ENCODE measurements at places on chromosomes 16 and 17.

- no peak for DNase-seq
Observed at GRCh38 chr16:17304106-17304490, 166.7 kb downstream of the XYLT1 start.

GRCh38 chr16:89241187-89242007, 23.9 kb downstream of the ZNF778 start:
- peak; percentile 91 for DNase-seq

- DNase-seq, result peak; percentile 93
Observed at GRCh38 chr17:310111-311010, 42.2 kb downstream of the RPH3AL start.

GRCh38 chr17:31570231-31570630, 178.8 kb downstream of the RAB11FIP4 start:
- no peak for DNase-seq

- peak; percentile 41 for DNase-seq
Observed at GRCh38 chr17:3771140-3771539, 29.8 kb downstream of the ITGAE start.

DNA sequence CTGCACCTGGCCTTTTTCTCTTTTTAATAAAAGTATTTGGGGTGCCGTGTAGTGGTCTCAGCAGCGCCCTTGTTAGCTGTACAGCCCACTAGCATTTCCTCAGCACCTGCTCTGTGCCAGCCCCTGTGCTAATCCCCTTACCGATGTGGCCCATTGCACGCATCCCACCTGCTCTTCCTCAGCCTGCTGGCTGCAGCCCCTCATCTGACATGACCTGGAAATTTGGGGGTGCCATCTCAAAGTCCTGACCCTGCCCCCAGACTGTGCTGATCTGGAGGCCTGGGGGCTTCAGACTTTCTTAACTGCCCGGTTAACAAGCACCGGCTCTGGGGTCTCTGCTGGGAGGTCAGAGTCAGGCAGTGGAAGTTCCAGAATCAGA, 10.4 kb downstream of the GPRC5C start:
- no peak for DNase-seq

GRCh38 chr17:61467416-61468262, 15.4 kb downstream of the TBX4 start:
- DNase-seq, result peak; percentile 79

DNA sequence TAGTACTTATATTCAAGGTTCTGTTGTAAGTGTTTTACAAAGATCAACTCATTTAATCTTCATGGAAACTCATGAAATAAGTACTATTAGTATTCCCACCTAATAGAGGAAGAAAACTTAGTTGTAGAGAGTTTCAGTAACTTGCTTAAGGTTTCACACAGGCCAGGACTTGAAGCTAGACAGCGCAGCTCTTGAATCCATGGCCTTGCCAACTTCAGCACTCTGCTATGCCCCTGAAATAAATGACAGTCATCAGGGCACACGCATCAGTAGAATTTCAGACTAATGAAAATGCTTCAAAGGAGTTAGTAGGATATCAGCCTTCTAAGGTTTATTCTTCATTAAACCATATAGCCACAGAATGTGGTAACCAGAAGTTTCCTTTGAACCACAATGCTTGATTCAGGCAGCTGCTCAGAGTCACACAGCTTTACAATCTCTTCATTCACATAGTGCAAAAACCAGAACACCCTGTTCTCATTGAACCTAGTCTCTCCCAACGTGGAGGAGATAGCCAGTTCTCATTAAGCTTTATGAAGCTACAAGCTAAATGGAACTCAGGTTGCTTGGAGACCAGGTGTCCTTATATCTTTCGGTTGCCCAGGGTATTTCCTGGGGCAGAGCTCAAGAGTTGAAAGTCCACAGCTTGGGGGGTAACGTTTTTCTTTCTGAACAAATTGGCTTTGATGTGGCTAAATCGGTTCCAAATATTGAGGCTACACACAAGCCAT, 39.7 kb downstream of the KCNJ2 start:
- DNase-seq, result no peak

DNA sequence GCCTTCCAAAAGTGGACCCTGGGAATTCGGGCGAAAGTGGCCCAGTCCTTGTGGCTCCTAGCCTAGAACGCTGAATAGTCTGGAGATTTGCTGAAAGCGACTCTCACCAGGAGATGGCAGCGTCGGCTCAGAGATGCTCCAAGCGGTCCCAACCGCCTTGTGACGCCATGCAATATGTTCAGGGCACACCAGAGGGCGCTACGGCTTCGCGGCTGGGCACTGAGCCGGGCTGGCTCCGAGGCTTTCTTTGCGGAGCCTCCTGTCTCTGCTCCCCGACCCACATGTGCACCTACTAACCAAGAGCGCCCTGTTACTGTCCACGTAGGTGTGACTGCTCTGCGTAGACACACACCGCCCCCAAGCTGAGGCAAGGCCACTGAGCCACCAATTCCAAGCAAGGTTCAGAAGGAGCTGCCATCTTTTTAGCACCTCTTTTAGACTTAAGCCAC, 36.9 kb downstream of the SYCE1L start:
- DNase-seq, result peak; percentile 97

DNA sequence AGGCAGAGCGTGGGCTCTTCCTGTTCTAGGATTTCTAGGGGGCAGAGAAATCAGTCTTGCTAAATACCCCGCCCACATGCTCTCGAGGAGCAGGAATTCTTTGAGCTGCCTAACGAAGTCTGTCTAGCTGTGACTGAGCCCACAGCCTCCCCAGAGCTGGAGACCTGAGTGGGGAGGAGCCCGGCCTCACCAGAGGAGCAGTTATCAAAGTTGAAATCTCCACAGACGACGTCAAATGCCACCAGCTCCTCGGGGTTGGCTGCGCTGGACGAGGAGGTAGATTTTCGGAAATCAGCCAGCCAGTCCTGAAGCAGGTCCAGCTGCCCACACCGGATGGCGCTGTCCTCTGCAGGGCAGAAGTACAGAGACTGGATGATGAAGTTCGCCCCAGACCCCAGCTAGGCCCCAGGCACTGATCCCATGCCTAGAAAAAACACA, 53.8 kb downstream of the PRMT7 start:
- no peak for DNase-seq

- DNase-seq, result no peak
Observed at GRCh38 chr16:86707171-86707570, 128.8 kb downstream of the FOXL1 start.

DNA sequence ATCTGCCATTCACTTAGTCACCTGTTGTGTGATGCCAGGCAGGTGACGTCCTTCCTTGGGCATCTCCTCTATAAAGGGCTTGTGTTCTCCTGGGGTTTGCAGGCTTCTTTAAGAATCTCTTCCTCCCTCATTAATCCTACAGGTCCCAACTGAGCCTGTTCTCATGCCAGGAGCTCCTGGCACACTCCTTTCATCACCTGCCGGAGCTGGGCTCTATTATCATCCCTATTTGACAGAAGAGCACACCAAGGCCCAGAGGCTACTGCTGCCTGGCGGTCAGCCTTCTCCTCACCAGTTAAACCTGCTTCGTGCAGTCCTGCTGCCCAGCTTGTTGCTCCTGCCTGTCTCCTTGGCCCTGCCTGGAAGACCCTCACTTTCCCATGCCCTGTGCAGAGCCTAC, 51.2 kb downstream of the RAI1 start:
- no peak for DNase-seq

DNA sequence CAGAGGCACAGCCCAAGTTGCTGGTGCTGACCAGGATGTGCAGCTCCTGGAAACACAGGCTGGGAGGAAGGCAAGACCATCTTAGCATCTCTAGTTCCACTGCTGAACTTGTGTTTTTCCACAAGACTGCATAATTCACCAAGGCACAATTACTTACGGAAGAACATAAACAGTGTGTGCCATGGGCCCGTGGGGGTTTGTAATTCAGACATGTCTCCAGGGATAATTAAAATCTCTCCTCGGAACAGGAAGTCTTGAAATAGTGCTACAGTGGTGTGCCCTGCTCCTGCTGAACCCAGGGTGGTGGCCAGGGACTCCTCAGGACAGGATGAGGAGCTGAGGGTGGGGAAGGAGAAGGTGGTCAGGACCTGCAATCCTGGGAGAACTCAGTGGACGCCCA, 188.2 kb downstream of the CCT6B start:
- no peak for DNase-seq

- DNase-seq, result peak; percentile 15
Observed at GRCh38 chr17:20315821-20316220, 151.5 kb downstream of the LGALS9B start.

DNA sequence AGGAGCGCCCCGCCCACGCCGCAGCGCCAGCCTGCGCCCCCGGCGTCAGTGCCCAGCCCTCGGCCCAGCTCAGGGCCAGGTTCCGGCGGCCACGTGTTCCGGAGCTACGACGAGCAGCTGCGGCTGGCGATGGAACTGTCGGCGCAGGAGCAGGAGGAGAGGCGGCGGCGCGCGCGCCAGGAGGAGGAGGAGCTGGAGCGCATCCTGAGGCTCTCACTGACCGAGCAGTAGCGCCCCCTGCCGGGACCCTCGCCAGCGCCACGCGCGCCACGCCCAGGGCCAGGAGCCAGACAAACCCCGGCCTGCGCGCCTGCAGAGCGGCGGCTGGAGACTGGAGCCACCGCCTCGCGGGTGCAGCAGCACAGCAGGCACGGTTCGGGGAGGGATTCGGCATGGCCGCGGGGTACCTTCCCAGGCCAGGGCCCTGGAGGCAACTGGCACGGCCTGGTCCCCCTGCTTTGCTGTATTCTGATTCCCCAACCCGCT, 9.3 kb downstream of the CORO6 start:
- DNase-seq, result peak; percentile 98

DNA sequence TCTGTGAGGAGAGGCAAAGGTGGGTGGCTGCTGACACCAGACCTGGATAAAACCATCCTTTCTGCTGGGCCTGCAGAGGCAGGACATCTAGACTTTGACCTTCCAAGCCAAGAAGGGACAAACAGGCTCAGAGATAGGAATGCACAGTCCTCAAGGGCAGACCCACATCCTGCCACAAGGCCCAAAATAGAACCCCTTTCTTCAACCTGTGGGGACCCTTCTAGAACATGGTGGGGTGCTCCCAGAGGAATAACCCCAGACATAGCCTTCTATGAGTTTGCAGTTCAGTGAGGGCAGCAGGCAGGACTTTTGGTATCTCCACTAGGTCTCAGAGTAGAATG, 3.8 kb upstream of the CBFB start:
- no peak for DNase-seq

GRCh38 chr16:4726616-4727015, 7.5 kb downstream of the ANKS3 start:
- no peak for DNase-seq

GRCh38 chr16:64704386-64704785, 417.5 kb downstream of the CDH11 start:
- no peak for DNase-seq

DNA sequence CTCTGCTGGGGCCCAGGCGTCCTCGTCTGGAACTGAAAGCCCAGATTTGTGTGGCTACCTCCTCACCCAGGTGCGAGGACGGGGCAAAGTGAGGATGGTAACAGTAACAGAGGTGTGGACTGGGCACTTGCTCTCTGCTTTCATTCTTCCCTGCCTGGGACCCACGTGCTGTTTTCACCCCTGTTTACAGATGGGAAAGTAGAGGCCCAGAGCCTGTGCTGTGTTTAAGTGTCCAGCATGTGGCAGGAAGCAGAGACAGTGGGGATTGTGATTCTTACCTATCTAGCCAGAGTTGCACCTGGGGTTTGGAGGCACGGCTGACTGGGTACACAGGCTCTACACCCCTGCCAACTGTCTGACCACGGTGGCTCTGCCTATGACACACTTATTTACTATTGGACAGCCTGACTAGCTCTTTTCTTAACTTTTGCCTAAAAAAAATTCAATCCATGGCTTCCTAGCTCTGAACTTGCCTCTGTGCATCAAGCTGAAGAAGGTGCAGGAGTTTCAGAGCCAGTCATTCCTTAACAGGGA, 155.4 kb downstream of the CLEC16A start:
- DNase-seq, result no peak

- no peak for DNase-seq
Observed at GRCh38 chr17:34412965-34413441, 50.0 kb upstream of the CCL1 start.

Data from eye (tissue), 1 donor.